Stimulated activated CD8-positive, alpha-beta memory T cell treated with anti-CD3 and anti-CD28 coated beads, Interleukin-7, amount 100 ng/mL, for 1 hour (primary cell): ENCODE measurements at places on chromosomes 4 and X.

DNA sequence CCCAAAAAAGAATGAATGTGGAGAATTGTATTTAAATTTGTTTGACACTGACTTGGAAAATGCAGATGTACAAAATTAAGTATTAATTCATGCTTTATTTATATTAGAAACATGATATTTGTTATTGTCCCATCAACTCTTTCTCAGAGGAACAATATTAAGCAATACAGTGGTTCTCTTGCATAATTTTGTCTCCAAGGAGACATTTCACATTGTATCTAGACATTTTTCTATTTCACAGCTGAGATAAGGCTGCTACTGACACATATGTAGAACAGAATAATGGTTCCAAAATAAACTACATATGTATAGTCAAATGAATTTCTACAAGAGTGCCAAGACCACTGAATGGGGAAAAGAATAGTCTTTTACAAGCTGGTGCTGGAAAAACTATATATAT, 427.9 kb upstream of the SPANXN1 start:
- DNase-seq: no peak

GRCh38 chr4:41572516-41572915, 34.6 kb downstream of the LIMCH1 start:
- DNase-seq: no peak

- no peak for DNase-seq
These were observed 119.6 kb upstream of the PPP2R3B start for GRCh38 chrX:506341-506740.

- DNase-seq: no peak
These were observed 51.8 kb downstream of the LRP2BP start for GRCh38 chr4:185343726-185344581.

DNA sequence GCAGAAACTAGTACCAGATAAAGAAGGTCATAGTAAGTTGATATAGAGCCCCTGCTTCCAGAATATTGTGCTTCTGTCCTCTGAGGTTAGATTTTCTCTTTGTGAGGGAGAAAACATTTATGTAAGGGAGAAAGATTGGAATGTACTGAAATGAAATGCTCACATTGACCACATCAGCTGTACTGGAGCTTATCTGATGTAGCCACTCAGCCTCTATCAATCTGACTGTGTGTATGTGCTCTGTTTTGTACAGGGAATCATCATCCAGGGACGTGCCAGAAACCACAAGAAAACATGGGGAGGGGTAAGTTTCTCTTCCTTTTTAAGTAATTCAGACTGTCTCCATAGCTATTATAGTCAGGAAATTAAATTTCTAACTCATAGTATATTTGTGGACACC, 56.8 kb downstream of the PRRG1 start:
- no peak for DNase-seq

DNA sequence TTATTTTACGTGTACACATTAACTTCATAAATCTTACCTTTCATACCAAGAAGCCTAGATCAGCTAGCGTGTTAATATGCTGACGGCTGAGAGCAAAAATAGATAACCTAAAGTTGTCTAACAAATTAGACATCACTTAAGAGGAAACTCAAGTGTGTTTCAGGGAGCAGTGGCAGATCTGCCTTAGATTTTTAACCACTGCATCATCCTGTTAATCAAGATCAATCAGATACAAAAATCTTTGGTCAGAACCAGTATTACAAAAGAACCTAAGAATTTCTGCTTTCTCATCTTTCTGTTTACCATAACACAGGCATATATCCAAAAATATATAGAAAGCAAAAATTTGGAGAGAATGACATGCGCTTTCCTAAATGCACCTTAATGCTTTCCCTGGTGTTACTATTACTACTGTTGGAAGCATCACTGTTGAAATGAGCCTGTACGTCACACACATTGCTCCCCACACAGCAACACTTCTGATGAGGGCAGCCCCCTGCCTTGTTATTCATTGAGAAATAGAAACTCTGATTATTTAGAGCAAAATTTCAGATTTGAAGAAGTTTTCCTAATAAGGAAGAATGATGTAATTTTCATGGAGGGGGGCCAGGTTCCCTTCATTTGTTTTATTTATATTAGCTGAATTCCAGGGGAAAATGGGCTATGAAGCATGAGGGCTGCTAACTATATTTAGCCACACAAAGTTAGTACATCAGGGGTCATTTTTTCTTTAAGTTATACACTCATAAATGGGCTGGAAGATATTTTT, 152.3 kb downstream of the CBR4 start:
- no peak for DNase-seq

DNA sequence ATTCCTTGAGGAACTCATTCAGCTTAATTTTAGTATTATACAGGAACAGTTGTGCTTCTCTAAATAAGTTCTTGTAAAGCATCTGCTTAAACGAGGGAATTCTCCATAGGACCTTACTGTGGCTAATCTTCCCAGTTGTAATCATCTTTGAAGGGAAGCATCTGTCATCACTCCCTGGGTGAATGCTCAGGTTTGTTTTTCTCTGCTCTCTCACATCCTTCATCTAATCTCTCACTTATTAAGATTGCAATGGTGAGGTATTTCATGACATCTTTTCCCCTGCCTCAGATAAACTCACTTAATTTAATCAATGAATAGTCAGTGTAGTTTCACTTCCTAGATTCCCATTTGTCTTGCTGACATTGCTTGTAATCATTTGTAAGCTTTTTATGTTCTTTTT, 121.8 kb upstream of the ADAMTS3 start:
- DNase-seq: no peak

DNA sequence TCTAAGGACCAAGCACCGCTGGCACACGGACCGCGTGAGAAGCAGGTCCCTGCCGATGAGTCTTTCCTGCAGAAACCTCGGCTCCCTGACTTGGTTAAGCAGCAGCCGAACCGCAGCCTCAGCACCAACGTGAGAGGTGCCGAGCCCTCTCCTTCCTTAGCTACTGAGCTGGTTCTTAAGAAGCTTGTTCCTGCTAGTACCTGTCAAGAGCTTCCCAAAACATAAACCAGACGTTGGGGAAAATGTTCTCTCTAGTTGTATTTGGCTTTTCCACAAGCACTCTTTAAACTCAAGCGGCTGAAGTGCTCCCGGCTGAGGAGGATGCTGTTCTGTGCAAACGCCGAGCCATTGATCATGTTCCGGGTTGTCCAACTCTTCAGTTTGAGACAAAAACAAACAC, 29.3 kb upstream of the TLR3 start:
- DNase-seq: no peak

DNA sequence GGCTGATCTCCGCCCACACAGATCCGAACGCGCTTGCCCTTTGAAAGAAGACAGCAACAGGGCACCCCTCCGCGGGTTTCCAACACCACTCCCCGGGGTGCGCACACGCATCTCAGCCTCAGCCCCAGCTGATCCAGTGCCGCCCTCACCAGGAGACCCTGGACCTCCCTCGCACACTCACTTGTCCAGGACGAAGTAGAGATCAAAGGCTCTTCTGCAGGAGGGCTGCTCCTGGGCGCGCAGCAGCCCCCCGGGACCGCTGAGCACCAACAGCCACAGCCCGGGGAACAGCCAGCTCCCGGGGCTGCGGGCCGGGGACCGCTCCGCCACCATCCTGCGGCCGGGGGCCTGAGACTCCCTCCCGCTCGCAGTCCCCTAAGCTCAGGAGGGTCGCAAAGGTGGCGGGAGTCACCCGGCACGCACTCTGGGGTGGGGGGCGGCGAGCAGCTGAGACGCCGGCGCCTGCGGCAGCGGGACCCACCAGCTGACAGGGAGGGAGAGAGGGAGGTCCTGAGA, 743 bp downstream of the ANTXR2 start:
- no peak for DNase-seq

- no peak for DNase-seq
These were observed 7.3 kb downstream of the SOD3 start for GRCh38 chr4:24802648-24803047.

DNA sequence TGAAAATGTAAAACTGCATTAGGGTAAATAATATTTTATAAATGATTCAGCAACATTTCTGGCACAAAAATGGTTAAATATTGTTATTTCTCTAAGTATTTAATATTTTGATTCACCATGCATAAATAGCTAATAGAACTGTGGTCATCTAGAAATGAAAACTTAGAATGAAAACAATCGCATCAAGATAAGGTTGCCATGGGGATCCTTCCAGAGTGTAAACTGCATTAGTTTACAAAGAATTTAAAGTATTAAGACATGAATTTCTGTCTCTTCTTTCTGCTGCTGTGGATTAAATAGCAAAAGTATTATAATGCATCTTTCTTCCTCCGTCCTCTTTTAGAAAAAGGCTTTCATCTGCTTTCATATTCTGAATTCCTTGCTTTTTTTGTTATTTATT, 1064.6 kb upstream of the SLIT2 start:
- DNase-seq: no peak

GRCh38 chr4:184825896-184826690, at the start of gene ACSL1:
Gene ACSL1 (minus strand): TSS chr4:184825968. CDS start chr4:184803514, 22,454 bp downstream.
- DNase-seq: peak; percentile 57

- no peak for DNase-seq
These were observed 413.6 kb downstream of the TRIML1 start for GRCh38 chr4:188552741-188553275.

DNA sequence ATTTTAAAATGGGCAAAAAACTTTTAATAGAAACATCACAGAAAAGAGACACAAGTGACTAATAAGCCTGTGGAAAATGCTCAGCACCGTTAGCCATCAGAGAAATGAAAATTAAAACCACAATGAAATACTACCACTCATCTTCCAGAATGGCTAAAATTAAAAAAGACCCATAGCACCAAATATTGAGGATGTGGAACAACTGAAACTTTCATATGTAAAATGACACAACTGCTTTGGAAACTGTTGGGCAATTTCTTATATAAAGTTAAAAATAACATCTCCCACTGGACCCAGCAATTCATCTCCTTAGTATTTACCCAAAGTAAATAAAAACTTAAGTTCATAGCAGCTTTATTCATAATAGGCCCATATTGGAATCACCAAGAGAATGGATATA, 94.2 kb downstream of the TENM3 start:
- DNase-seq: no peak

GRCh38 chr4:174708381-174708780, 120.7 kb downstream of the GLRA3 start:
- no peak for DNase-seq

- no peak for DNase-seq
These were observed 26.9 kb upstream of the TMPRSS11B start for GRCh38 chr4:68272380-68272779.

GRCh38 chr4:104868958-104869357, 277.7 kb upstream of the TET2 start:
- no peak for DNase-seq

- no peak for DNase-seq
These were observed 25.9 kb downstream of the NSG1 start for GRCh38 chr4:4412641-4413372.

GRCh38 chr4:80781431-80781830, 249.1 kb upstream of the BMP3 start:
- DNase-seq: no peak

- DNase-seq: no peak
These were observed 6.5 kb downstream of the SPP1 start for GRCh38 chr4:87982036-87982435.

GRCh38 chr4:113094331-113094730, 44.9 kb downstream of the ANK2 start:
- DNase-seq: no peak

DNA sequence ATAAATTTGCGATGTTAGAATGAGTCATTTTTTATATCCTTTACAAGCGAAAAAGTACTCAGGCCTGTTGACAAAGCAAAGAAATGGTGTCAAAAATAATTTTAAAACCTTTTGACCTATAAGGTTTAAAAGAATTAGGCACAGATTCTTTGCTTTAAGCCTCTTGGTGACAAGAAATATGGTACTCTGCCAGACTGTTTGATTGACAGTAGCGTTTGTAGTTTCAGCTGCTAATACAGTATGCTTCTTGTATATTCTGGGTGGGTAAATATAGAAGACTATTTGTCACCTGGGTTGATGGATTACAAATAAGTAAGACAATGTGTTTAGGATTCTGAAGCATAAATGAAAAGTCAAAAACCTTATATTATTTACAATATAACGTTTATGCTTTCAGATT, 193.1 kb upstream of the PITX2 start:
- DNase-seq: no peak

- DNase-seq: no peak
These were observed 8.7 kb downstream of the ATP11C start for GRCh38 chrX:139924069-139924695.

GRCh38 chrX:2682565-2683177, 8.4 kb upstream of the CD99 start:
- DNase-seq: no peak

GRCh38 chrX:154597221-154597620, 12.3 kb downstream of the CTAG1A start:
- no peak for DNase-seq

GRCh38 chr4:178356725-178357124, 914.5 kb upstream of the AGA start:
- DNase-seq: no peak

- DNase-seq: no peak
These were observed 614.4 kb upstream of the INTU start for GRCh38 chr4:127018381-127018780.

GRCh38 chr4:63169836-63170235, 1239.4 kb downstream of the TECRL start:
- no peak for DNase-seq

DNA sequence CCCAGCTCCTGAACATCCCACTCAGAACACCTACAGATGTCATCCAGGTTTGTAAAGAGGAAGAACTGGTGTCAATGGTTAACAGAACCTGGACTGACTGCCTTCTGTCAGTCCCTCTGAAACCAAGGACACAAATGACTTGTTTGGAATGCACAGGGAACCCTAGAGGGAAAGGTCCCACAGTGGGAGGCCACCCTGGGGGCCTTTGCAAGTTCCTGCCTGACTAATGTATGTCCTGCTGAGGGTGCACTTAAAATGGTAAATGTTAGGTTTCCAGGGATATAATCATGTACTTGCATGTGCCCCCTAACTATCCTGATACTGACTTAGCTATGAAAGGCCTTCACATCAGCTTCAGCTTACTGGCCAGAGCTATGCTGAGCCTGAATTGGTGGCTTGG, 15.0 kb upstream of the XAGE2 start:
- no peak for DNase-seq

DNA sequence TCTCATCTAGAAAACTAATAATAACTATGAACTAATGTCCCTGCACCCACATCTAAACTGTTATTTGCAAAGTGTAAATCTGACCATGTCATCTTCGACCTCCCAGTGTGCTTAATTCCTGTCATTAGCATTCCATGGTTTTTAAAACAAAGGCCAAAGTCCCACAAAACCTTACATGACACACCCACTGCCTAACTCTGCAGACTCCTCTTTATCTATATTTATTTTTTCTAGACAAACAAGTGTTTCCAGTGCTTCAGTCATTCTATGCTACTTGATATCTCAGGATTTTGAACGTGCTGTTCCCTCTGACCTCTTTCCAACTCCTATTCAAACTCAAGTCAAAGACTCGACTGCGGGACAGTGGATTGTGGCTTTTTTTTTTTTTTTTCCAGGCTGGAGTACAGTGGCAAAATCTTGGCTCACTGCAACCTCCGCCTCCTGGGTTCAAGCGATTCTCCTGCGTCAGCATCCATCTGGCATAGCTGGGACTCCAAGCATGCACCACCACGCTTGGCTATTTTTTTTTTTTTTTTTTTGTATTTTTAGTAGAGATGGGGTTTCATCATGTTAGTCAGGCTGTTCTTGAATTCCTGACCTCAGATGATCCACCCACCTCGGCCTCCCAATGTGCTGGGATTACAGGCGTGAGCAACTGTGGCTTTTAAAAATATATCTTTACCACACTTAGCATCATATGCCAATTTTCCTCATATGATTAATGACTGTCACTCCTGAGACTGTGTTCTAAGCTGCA, 1511.0 kb downstream of the ARAP2 start:
- DNase-seq: no peak

GRCh38 chr4:79249881-79250503, 75.9 kb downstream of the NAA11 start:
- no peak for DNase-seq

GRCh38 chr4:68589790-68590189, 13.7 kb upstream of the UGT2B17 start:
- no peak for DNase-seq
